Neural cell (in vitro differentiated cells): ENCODE measurements at places on chromosomes 1 and 21. TPM values are rescaled to one million over a fixed set of nuclear protein-coding genes. Genes with fewer than 3 reads are reported as not detected.

The C1orf56 gene
- 0.87 and 1.2 TPM in 2 replicates for polyA plus RNA-seq

The TMEM54 gene
- 2.1 TPM in 1 of 2 replicates, not detected in the other for polyA plus RNA-seq

The NBPF12 gene
- 25.8 and 29.7 TPM in 2 replicates for polyA plus RNA-seq

The KCNN3 gene
- 2.2 and 2.4 TPM in 2 replicates for polyA plus RNA-seq

The C1orf185 gene
- not detected in 2 replicates for polyA plus RNA-seq

The FCER1G gene
- 3.5 TPM in 1 of 2 replicates, not detected in the other for polyA plus RNA-seq

The FBXO28 gene
- polyA plus RNA-seq = 19.2 and 20.3 TPM in 2 replicates

The WRAP73 gene
- 32.9 and 50.7 TPM in 2 replicates for polyA plus RNA-seq

The NCSTN gene
- 21.0 and 26.8 TPM in 2 replicates for polyA plus RNA-seq

The EFNA3 gene
- polyA plus RNA-seq = 12.2 and 16.9 TPM in 2 replicates

The CLCNKB gene
- not detected in 2 replicates for polyA plus RNA-seq

The RIPPLY3 gene
- 0.24 and 0.76 TPM in 2 replicates for polyA plus RNA-seq

The AMY1B gene
- polyA plus RNA-seq = not detected in 2 replicates

The FH gene
- 99.4 and 114 TPM in 2 replicates for polyA plus RNA-seq

The YTHDF2 gene
- 78.4 and 90.2 TPM in 2 replicates for polyA plus RNA-seq

The HPCA gene
- 1.9 TPM in 1 of 2 replicates, not detected in the other for polyA plus RNA-seq

The PLA2G2C gene
- not detected in 2 replicates for polyA plus RNA-seq

The SYT2 gene
- polyA plus RNA-seq = 0.04 and 0.16 TPM in 2 replicates

The GNG12 gene
- polyA plus RNA-seq = 0.35 and 0.56 TPM in 2 replicates

The KRTAP11-1 gene
- not detected in 2 replicates for polyA plus RNA-seq
